A172 (cell line): ENCODE measurements at places on chromosomes 6 and 20.

DNA sequence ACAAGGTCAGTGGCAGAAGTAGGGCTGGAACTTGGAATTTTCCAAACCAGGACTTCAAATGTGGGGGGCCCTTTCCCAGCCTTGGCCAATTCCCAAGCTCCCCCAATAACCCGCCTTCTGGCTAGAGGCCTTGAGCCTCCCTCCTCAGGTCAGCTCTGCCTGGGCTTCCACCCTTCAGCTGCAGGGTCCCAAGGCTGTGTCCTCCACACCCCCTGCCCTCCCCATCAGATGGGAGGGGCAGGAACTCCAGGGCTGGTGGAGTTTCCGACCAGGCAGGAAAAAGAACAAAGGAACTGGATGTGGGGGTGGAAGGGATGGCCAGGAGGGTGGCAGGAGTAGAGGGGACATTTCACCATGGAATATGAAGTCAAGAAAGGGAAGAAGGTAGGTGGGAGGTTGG lies at the start of gene CCM2L:
TSS of gene CCM2L (plus strand) at position 338 of the 400 bp plus-strand sequence. CDS start at position 355, 17 bp downstream.
- no peak for DNase-seq

DNA sequence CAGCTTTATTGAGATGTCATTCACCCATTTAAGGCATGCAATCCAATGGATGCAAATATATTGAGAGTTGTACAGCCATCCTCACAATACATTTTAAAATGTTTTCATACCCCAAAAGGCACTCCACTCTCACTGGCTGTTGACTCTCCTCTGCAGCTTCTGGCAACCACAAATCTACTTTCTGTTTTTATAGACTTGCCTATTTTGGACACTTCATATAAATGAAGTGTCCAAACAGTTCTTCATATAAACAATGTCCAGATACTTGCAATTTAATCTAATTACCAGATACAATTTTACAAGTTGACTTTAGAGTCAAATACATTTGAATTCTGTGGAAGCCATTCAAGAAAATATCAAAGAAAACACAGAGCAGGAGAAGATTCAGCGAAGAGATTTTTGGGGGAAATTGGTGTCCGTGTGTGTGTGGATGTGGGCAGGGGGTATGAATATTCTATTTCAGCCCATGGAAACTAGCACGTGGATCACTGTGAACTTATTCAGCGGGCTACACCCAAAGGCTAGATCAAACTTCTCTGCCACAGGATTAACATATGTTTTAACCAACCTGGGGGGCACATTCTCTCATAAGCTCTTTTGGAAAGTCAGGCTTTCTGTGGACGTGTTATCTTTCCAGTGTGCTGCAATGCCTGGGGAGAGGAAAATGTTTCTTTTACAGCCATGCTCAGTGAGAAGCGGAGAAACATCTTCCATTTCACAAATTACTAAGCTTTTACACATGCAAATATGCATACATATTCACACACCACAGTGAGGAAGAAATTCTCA lies 73.9 kb downstream of the PLG start:
- DNase-seq = no peak

DNA sequence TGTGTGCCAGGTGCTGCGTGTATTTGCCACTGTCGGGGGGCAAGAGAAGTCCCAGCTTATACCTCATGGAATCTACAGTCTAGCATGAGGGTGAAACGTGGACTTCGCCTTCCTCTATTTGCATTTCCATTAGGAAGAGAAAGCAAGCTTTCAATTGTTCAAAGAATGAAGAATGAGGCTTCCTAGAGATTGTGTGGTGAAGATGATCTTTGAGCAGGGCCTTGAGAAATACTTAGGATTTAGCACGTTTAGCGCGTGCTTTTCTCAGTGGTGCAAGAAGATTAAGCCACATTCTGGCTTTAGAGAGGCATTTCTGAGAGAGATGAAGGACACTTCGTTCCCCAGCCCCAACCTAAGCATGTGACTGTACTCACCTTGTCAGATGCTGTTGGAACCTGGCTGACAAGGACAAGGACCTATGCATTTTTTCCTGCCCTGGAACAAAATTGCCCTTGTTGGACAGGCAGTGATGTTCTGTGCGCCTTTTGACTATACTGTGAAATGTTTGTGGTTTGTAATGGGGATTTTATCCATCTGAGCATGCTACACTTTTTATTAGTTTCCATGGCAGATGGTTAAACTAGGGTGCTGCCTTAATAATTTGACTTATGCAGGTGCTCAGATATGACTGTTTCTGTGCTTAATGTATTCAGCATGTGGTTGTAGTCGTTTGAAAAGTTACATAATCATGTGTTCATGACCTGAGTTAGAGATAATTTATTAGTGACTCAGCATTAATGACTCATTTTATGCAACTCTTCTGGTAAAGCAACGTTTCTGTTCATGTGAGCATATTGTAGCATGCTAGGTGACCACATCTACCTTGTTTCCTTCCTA lies 10.7 kb downstream of the TULP4 start:
- peak; percentile 17 for DNase-seq

DNA sequence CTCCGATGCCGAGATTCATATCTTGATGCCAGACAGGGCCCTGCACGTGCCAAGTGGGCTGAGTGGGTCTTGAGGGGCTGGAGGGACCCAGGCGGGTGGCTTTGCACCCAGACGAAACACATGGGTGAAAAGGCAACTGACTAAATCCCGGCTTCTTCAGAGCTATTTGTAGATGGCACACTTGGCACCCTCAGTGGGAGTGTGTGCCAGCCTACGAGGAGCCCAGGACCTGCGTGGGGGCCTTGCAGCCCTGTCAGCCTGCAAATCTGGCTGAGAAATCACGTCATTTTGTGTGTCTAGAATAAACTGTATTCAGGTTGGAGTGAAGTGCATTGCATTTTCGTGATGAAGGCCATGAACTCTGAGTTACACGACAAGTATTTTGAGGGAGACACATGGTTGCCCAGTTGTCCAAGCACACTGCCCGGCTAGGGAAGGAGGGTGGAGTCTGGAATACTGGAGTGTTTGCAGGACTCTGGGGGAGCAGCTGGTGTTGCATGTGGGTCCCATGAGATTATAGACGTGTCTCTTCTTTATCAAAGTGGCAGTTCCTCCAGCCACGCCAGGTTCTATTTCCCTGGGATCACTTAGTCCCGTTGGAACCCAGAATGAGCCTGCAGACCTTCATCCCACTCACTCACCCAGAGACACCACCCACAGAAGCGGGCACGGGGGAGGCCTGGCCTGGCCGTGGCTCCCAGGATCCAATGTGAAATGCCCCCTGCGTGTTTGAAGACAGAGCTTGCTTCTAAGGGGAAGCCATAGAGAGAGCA lies 60.2 kb downstream of the DLL1 start:
- no peak for DNase-seq

- no peak for DNase-seq
Measured at GRCh38 chr20:9627219-9627618, 112.8 kb downstream of the LAMP5 start.

GRCh38 chr6:9612489-9612888 lies 802.4 kb downstream of the TFAP2A start:
- peak; percentile 11 for DNase-seq

DNA sequence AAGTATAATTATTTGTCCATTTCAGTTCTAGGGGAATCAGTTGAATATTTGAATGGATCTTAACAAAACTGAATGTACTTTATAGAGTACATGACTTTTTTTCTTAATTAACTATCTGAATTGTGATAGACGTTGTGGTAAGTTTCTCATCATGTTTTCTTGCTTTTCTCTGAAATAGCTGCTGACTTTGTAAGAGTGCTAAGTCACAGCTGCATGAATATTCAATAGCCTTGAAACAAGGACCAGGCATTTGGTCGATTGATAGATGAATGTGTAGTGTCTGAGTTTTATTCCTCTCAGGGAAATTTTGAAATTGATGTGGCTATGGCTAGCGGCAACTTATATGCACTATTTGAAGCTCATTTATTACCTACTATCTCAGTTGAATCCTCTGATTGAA lies 56.0 kb downstream of the ADGRB3 start:
- DNase-seq = no peak

DNA sequence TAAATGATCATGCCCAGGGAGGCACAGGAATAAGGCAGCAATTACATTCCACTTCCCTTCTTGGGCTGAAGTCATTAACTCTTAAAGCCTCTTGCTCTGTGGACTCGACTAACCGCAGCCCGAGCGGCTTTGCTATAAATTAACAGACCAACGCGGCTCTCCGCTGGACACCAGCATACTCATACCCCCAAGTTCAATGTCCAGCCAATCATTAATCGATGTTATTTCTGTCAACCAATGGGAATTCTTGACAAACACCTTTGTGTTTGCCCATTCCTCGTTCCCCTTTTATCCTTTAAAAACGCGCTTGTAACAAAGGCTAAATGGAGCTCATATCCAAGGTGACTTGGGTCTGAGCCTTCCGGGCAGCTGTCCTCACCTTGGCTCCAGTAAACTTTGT lies 183.1 kb upstream of the RALGAPA2 start:
- no peak for DNase-seq

DNA sequence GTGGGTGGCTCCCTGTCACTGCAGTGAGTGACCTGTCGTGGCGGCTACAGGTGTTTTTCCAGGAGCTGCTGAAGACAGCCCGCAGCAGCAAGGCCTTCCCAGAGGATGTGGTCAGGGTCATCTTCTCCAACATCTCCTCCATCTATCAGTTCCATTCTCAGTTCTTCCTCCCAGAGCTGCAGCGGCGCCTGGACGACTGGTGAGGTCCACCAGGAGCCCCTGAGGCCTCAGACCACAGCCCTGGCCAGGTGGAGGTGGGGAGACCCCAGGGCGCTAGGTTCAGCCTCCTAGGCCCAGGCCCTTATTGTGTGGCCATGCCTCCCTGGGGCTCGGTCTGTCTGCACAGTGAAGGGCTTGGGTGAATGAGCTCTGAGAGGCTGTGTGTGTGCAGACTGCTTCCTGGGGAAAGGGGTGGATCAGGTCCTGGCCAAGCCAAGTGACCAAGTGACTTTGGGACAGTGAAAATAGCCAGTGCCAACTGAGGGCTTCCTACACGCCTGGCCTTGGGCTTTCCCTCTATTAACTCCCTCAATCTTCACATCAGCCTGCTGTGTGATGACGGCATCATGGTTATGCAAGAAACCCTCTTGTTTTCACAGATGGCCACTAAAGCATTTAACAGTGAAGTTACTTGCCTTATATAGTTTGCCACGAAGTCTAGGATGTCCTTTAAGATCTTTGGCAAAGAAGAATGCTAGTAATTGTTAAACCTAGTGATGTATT lies 6.4 kb downstream of the FGD2 start:
- no peak for DNase-seq

DNA sequence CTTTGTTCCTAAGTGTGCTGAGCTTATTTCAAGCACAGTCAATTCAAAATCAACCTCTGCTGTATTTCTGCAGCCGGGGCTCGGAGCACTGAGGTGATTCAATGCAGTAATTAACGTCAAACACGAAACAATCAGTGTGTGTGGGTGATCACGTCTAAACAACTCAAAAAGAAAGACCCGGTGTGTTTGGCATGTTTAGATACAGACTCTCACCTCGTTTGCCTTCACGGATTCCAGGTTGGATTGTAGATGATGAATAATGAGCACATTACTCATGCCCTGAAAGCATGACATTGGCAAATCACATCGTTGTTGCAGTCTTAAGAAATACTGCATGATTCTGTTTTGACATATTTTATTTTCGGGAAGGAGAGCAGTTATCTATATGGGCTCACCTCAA lies 231.0 kb downstream of the QKI start:
- no peak for DNase-seq

GRCh38 chr6:26552640-26553188 lies 14.5 kb downstream of the HMGN4 start:
- DNase-seq = no peak
